ENCODE measurements at places on chromosomes 1 and 21. TPM values are rescaled to one million over a fixed set of nuclear protein-coding genes. Genes with fewer than 3 reads are reported as not detected.

Gene FCRL6
- not detected for total RNA-seq

Gene SPATA21
- not detected for total RNA-seq

Gene SYT6
- not detected for total RNA-seq

Gene OR2L2
- total RNA-seq, result 0.25 TPM

Gene MCOLN2
- total RNA-seq, result 1.7 TPM

Gene CR1L
- total RNA-seq, result not detected

Gene CD34
- total RNA-seq, result 57.5 TPM

Gene C4BPB
- not detected for total RNA-seq

Gene SLC26A9
- total RNA-seq, result 0.74 TPM

Gene ROR1
- total RNA-seq, result 11.0 TPM

Gene C1QTNF12
- total RNA-seq, result not detected

Gene PARP1
- 64.6 TPM for total RNA-seq

Gene TCEA3
- 26.5 TPM for total RNA-seq

Gene NRAS
- 12.8 TPM for total RNA-seq

Gene NENF
- 110 TPM for total RNA-seq

Gene HAO2
- not detected for total RNA-seq

Gene GPR37L1
- total RNA-seq, result 0.25 TPM

Data from vagina (tissue), 2 donors.